ENCODE measurements at places on chromosomes 12 and 14. TPM values are rescaled to one million over a fixed set of nuclear protein-coding genes. Genes with fewer than 3 reads are reported as not detected.

DNA sequence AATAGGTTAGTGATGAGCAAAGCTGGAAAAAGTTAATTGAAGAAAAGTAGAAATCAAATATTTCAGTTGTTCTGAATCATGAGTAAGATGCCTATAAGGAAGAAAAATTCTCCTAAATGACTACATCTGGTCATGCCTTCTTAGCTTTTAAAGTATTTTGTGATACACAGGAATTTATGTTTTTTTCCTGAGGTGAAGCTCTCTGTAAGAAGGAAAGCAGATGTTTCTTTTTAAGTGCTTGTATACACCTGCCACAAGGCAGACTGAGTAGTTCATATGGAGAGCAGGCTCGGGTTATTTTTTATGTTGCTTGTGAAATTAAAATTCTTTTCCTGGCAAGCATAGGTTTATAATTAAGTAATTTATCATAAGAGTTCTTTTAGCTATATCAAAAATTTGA is 275.2 kb downstream of the RAD51B start:
- DNase-seq: no peak

DNA sequence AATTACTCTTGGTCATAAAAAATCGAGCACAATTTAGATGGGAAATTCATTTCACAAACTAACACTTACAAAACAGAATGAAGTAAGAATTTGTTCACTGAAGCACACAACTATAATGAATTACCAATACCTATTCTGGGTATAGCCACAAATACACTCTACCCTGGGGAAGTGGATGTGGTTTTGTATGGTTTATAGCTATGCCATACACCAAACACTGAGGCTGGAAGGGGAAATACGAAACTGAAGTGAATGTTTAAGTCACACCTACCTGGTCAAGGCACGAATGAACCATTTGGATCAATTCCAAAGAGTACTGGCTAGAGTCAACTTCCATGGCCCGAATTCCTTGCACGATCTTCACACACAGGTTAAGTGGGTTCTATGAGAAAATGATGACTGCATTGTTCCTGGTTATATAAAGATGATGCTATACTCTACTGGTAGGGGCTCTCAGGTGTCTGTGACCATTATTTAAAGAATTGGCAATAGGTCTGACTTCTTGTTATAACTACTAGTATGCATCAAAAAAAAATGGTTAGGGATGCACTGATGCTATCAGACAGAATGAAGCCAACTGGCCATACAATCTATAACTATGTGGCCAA is 12.8 kb downstream of the NEK9 start:
- DNase-seq: no peak

DNA sequence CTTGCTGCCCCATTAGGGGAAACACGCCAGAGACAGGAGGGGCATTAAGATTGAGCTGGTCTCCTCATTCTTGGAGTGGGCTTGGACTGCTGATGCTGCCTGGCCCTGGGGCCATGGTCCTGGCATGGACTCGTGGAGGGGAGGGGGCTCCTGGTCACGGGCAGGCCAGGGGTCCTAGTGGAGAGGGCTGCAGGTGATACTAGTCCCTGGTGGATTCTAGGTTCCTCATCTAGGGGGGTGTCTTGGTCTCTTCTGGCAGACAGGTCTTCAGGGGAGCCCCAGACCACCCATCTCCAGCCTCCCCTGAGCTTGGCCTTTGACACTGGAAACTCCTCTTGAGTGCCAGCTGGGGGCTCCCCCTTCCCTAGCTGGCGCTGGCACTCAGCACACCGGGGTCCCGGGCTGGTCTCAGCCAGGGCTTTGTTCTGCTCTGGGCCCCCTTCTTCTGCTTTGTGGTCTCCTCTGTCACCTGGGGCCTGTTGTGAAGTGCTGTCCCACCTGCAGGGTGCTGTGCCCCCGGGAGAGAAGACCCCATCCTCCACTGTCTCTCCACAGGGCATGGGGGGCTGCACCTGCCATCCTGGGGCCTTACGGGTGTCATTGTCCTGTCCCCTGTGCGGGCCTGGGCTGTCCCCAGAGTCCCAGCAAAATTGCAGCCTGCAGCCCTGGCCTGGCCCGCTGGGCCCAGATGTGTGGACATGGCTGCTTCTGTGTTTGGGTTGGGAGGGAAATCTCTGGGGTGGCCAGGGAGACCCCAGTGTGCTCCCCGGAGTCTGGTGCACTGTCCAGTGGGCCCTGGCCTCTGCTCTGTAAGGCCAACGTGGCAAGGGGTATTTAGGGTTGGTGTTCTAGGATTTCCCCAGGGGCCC is 2.3 kb downstream of the KIF26A start:
- DNase-seq: no peak

DNA sequence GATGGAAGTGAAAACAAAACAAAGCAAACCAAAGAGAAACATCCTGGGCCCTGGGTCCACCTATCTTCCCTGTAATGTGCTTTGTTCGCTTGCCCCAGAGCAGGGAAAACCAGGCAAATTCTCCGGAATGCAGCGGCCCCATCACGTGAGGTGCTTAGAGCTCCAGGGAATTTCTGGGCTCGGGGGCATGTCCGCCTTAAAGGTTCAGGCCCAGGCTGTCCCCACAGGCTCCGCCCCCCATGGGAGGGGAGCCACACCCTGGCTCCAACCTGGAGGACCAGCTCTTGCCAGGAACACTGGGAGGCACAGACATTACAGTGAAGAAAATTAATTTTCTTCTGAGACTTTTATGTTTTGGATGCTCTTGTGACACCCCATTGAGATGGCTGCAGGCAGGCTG is 69.9 kb downstream of the RBM19 start:
- DNase-seq: no peak

DNA sequence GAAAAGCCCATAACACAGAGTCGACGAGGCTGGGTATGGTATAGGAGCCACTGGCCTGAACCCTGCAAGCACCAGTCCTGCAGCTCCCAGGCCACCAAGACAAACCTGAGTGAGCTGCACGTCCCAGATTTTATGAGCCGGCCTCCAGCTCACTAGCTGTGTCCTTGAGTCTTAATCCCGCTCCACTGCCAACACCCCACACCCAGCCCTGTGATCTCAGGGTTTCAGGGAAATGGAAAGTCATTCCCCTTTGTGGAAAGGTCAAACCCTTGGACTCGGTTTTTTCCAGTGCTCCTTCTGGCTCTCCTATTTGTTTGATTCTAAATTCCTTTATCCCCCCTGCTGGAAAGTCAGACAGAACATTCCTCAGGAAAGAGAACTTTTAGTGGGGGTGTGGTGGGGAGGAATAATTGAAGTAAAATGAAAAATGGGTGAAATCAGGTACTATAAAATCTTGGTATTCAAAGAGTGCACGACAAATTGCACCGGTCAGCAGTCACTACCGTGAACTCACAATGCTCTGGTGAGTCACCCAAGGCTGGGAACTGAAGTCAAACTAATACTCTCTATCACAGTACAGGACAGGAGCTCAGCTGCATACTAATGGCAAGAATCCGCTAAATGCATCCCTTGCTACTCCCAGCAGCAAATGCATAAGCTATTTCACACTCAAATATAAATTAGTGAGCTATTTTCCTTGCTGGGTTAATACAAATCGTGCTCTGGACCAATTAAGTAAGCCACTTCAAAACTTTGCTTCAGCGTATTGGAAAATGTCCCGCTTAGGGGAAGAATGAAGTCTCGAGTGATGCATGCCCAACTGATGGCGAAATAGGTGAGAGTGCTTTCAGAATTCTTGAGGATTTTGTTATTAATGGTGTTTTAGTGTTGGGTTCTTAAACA is 9.0 kb downstream of the PITPNM2 start:
- no peak for DNase-seq

- DNase-seq: no peak
Observed at GRCh38 chr12:93130366-93131054, 201.4 kb upstream of the EEA1 start.

DNA sequence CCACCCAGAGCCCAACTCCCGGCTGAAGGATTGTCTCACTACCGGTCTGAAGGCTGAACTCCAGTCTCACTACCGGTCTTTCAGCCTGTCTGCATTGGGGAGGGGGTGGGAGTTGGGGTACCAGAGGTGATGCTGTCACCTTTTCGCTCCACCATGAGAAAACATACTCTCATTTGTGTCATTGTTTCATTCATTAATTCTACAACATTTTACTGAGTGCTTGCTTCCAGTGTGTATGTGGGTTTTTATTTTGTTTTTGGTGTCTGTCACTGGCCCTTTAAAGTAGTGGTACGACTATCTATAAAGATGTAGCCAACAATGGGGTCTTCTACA is 524 bp upstream of the CDK4 start:
- no peak for DNase-seq

- DNase-seq: no peak
Observed at GRCh38 chr14:70208380-70208779, 19.6 kb upstream of the SLC8A3 start.

DNA sequence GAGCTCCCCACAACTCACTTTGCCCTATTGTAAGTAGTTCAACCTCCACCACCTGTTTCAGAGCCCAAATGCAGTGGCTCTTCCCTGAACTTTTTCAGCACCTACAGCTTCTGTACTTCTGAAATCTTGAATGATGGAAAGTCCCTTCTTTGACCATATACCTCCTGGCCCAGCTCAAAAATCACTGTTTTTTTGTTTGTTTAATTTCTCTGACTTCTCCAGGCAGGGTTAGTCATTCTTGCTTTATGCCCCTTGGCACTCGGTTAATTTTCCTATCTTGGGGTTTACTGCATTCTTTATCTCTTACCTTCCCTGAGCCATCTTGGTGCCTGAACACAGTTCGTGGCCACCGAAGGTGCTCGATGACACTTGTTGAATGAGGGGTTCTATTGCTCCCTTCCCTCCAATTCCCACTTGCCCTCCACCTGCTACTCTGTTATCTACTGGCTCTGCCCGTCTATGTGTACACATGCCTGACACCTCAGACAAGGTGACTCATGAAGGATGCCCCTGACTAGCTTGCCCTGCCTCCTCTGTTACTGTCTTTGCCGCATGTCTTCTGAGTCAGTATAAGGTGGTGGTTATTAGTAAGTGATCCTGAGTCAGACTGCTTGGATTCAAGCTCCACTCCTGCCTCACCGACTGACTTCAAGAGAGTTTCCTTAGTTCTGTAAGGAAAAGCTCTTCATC is 4.4 kb downstream of the AMHR2 start:
- DNase-seq: no peak

GRCh38 chr12:49413010-49413409 is 45.7 kb downstream of the SPATS2 start:
- no peak for DNase-seq

- DNase-seq: no peak
Observed at GRCh38 chr12:27814851-27815591, 35.0 kb upstream of the MANSC4 start.

GRCh38 chr14:75418850-75419768 is 8.7 kb upstream of the JDP2 start:
- no peak for DNase-seq

GRCh38 chr12:77401770-77402081 is 336.4 kb upstream of the E2F7 start:
- no peak for DNase-seq

DNA sequence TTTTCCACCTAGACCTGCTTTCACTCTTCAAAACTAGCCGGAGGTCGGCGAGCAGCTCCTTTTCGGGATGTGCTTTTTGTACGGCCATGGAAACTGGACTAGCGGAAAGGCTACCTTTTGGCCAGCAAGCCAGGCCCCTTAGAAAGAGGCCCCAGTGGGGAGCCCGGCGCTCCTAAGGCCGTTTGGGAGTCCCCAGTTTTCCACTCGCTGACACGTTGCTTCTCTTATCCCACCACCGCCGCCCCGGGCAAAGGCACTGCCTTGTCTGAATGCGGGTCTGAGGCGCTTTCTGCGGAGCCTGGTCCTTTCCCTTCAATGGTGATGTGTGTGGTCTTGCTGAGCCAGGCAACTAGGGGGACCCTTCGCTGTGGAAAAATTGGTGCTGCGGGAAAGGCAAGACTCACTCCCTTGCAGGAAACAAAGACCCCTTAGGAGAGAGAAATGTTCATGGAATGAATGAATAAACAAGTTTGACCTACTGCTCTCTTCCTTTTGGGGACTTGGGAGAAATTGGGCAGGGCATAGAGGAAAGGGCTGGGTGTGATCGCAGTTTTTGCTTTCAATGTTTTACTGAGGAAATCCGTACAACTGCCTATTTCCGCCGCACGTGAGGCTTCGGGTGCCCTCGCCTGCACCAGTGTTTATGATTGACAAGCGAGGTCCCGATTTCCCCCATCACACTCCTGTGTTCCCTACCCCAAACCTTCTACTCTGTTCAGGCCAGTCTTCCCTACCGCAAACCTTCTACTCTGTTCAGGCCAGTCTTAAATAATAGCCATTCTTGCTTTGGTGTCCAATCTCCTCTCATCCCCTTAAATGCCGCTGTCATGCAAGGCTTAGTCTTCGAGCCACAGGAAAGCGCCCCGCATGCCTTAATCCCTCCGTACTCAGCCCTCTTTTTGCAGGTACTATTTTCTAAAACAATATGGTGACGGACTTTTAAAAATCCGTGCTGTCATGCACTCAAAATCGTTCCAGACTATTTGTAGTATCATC is 1.0 kb upstream of the SLC38A2 start:
- DNase-seq: peak; percentile 62

- DNase-seq: no peak
Observed at GRCh38 chr12:2286461-2287131, 233.8 kb downstream of the CACNA1C start.

- no peak for DNase-seq
Observed at GRCh38 chr12:89179245-89179644, 173.1 kb downstream of the DUSP6 start.

GRCh38 chr14:75278422-75279152 is at the start of gene FOS:
Gene FOS (plus strand): TSS chr14:75278828. CDS start chr14:75278983, 155 bp downstream.
- no peak for DNase-seq

GRCh38 chr12:38385486-38385885 is 68.9 kb downstream of the ALG10B start:
- no peak for DNase-seq

- DNase-seq: no peak
Observed at GRCh38 chr14:75961662-75962061, 20.1 kb downstream of the TGFB3 start.

- DNase-seq: no peak
Observed at GRCh38 chr12:124175704-124176103, 119.2 kb upstream of the RFLNA start.

DNA sequence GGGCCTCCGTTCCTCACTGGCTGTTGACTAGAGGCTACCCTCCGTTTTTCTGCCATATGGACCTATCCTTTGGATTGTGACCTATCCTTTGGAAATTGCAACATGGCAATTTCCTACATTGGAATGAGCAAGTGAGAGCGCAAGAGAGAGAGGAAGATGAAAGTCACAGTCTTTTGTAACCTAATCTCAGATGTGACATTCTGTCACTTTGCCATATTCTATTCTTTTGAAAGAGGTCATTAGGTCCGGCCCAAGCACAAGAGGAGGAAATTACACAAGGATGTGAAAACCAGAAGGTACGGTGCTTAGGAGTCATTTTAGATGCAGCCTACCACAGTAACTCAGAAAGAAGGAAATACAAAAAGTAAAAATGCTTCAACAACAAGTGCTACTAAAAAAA is 47.3 kb upstream of the SRP54 start:
- no peak for DNase-seq

NGB gene
- polyA plus RNA-seq: not detected

SIX1 gene
- 7.5 TPM for polyA plus RNA-seq

CCDC175 gene
- 0.21 TPM for polyA plus RNA-seq

KLRC3 gene
- polyA plus RNA-seq: 0.18 TPM

SMCO2 gene
- polyA plus RNA-seq: 0.37 TPM

TSPAN9 gene
- 95.0 TPM for polyA plus RNA-seq

FGF23 gene
- 0.04 TPM for polyA plus RNA-seq

HOXC13 gene
- polyA plus RNA-seq: not detected

GPR132 gene
- 0.40 TPM for polyA plus RNA-seq

NRL gene
- polyA plus RNA-seq: 1.8 TPM

ASCL1 gene
- polyA plus RNA-seq: 0.14 TPM

RILPL1 gene
- polyA plus RNA-seq: 16.1 TPM

GLS2 gene
- 1.1 TPM for polyA plus RNA-seq

All from right renal cortex interstitium (tissue), 3 donors.